ENCODE measurements at places on chromosomes 7 and 10.

DNA sequence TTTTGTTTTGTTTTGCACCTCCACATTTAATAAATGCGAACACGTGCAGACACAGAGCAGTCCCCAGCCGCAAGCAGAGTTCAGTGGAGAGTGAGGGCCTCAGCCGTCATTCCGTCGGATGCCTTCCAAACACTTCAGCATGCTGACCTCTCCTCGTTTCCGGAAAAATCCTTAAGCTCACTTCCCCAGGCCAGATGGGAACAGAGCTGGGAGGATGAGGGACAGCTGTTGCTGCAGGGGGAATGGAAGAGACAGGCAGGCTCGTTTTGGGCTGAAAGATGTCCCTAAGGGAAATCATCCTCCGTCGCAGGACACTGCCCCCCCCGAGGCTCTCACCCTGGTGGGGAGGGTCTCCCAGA, 17.2 kb upstream of the FGFR2 start:
- no peak for DNase-seq

DNA sequence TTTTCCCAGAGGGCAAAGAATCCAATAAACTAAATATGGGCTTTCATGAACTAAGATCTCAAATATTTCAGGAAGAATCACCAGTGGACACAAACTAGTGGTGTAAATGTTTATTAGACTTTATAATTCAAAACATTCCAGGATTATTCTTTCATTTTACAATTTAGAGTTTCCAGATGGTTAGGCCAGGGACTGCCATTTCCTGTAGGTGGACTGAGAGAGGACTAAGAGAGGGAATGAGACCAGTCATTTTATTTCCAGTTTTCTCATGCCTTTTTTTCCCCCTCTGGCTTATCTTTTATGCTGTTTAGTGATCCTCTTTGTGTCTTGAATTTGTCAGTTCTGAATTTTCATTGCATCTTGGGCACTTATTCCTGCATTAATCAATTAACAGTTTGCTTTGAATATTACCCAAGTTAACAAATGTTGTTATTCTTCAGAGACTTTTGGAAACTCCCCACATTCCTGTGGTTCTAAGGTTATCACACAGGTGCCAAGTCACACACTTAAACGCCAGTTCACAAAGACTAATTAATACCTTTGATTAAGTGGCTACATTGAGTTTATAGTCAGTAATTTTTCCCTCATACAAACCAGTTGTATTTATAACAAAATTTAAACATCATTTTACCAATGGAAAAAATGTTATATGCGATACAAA, 12.3 kb downstream of the CISD1 start:
- DNase-seq: no peak

- no peak for DNase-seq
Observed at GRCh38 chr7:47258798-47259197, 323.1 kb downstream of the TNS3 start.

DNA sequence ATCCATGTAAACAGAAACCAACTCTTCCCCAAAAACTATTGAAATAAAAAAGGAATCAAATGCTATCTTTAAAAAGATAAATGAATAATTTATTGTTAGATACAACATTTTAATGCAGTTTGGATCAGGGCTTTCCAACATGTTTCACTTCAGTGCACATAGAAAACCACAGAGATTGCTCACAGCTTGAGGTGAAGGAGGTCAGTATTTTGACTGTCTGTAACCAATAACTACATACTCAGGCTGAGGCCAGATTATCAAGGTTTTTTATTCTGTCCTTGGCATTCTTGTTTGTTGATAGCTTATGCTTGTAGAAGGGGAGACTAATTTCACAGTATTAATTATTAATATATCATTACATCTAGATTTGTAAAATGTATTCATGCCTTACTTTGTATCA, 195.5 kb downstream of the PRKG1 start:
- no peak for DNase-seq

DNA sequence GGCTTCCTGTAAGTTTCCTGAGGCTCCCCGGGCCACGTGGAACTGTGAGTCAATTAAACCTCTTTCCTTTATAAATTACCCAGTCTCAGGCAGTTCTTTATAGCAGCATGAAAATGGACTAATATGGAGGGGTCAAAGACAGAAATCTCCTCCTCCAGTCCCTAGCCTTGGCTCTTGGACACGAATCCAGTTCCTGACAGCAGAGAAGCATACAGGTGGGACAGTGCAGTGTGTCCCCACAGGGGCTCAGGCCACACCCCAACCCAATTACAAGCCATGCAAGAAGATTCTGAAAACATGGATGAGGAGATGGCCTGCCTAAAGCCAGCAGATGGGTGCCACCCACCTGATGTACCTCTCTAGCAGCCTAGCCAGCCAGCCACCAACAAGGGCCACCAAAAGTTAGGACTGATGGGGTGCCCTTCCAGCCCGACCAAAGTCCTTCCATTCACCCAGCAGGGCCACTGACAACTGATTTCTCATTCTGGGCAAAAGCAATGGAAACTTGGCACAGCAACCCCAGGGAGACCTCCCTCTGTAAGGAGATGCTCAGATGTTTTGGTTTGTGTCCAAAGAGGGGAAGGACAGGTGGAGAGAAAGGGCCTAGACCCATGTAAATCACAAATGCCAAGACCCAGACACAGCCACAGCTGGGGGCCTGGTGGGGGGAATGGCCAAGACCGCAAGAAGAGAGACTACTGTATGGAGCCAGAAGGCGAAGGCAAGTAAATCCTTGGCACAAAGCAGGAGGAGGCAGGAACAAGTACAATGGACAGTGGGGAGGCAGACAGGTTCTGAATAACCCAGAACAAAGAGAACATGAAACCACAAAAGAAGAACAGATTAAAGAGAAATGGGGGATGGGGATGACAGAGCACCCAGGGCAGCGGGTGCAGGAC, 13.6 kb downstream of the GPRIN2 start:
- DNase-seq: no peak

- no peak for DNase-seq
Observed at GRCh38 chr10:71582506-71583475, 136.8 kb downstream of the C10orf105 start.

- DNase-seq: no peak
Observed at GRCh38 chr7:97466999-97467740, 264.7 kb upstream of the TAC1 start.

DNA sequence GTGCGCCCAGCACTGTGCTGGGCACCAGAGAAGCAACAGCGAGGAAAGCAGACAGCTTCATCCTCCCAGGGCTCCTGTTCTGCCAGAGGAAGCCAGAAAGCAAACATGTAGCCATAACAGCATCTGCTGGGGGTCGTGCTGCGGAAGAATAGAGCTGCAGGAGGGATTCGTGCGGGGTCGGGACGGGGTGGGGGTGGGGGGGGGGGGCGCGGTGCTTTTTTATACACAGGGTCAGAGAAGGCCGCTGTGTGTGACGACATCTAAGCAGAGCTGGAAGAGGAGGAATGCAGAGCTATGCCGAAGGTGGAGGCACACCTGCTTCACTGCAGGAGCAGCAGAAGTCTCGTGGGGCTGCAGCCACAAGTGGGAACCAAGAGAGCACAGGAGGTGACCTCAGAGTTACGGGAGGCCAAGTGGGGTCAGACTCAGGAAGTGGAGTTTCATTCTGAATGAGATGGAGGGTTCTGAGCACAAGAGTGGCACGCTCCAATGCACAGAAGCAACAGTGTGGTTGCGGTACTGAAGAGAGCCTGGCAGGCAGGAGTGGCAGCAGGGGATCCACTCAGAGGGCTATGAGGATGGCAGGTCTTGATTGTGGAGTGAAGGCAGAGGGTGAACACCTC, 11.1 kb downstream of the PKD1L1 start:
- DNase-seq: peak; percentile 96

DNA sequence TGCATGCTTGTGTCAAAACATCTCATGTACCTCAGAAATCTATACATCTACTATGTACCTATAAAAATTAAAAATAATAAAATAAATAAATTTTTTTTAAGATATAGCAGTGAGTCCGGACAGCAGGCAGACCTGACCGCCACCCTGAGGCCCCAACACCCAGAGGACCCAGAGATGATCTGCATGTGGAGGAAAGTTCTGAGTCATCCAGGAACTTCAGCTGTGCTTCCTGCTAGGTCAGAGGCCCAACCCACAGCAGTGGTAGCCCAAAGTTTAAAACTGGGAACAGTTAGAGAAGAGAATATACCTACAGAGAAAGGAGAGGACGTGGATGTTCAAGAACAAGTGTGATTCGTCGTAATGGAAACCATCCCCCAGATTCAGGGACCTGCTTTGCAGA, 683.7 kb upstream of the NRP1 start:
- DNase-seq: no peak

GRCh38 chr10:5549462-5550249, 24.9 kb downstream of the CALML3 start:
- no peak for DNase-seq

GRCh38 chr10:43202657-43203447, 64.0 kb downstream of the RASGEF1A start:
- DNase-seq: no peak

DNA sequence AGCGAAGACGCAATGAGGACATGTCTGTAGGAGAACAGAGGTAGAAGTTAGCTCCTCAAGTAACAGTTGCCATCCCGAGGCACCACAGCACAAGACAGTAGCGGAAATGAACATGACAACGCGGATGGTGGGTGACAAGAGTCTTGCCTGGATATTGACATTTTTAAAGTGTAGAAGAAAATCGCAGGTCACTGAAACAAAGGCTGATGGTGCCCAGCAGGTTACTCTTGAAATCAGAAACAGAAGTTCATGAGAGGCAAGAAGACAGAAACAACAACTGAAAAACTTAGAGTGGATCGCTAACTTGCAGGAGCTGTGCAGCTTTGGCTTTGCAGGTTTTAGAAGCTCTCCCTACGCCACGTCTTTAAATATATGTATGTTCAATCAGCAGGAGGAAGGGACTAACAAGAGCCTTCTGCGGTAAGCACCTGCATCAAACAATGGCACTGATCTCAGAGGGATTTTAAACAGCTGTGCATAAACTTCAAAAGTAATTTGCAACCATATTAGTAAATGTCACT, 1.8 kb downstream of the PRKCQ start:
- no peak for DNase-seq

DNA sequence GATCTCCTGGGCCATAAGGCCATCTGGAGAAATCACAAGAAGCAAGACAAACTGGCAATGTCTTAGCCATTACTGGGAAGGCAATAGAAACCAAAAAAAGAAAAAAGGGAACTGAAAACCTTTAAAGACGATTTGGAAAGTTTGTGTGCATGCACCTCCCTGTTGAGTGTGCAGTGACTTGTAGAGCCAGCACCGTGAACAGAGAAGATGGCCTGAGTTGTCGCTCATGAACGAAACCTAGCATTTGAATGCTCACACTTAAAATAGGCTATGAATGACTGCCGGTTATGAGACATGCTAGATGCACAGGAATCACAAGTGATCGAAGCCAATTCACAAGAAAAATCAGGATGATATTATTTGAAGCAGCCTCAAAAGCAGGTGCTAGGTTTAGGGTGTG, 151.3 kb upstream of the ADO start:
- DNase-seq: peak; percentile 98

DNA sequence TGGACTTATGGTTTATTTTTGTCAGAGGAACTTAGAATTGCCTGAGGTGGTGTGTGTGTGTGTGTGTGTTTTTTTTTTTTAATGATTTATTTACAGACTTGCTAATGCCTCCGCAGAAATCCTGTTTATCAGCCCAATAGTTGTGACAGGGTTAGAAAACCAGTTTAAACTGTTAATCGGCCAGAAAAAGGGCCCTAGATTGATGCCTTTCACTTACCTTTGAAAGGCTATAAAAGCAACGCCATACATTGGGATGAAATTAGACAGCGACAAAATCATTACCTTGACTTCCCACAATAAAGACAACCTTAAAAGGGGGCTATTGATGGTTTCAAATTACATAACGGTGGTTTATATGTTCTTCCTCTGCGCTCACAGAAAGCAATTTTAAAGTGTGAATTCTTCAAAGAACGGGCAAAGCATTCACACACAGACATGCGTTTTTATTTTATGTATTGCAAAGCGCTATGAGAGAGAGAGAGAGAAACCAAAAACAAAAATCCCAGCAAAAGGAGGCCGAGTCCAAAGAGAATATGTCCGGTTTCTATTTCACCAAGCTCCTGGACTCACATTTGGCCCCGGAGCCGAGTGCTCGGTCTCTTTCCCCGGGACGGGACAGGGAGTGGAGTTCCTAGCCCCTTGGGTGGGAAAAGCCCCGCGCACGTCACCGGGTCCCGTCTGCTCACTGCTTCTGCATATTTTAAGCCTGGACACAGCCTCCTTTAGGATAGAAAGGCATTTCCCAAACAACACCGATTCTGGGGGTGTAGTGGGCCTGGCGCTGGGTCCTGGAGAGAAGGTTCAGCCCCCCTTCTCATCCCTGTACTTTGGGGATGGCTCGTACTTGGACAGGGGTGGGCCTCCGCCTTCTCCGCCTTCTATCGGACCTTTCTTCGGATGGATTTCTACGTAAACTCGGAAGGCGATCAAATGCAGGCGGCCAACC, 26.8 kb upstream of the VAX1 start:
- no peak for DNase-seq

- no peak for DNase-seq
Observed at GRCh38 chr10:3380406-3381050, 207.9 kb upstream of the PITRM1 start.

GRCh38 chr10:28471652-28472050, 61.3 kb upstream of the WAC start:
- DNase-seq: no peak

DNA sequence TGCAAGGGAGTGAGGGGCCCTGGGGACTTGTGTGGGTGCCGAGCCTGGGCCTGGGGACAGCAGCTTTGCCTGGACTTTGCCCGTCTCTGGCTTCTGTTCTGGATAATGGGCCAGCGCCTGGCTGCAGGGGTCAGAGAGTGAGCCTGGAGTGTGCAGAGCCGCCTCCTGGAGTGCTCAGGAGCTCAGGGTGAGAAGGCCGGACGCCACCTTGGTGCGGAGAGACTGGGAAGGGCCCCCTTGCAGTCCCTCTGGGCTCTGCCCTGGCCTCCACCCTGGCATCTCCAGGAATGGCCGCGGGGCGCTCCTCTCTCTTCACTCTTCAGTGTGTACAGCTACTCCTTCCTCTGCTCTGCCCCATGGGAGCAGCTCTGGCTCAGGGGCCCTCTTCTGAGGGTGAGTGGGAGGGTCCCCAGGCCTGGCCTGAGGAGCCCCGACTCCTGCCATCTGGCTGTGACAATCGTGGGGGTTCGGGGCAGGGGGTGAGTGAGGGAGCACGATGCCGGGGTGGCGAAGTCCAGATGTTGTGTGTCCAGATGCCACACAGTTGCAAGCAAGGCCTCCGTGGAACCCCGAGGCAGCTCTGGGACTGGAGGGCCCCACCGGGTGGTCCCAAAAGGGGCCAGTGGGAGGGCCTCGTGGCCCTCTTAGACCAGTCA, 187.1 kb downstream of the DNAJB6 start:
- no peak for DNase-seq

GRCh38 chr10:86411281-86411841, 44.8 kb upstream of the GRID1 start:
- peak; percentile 77 for DNase-seq

DNA sequence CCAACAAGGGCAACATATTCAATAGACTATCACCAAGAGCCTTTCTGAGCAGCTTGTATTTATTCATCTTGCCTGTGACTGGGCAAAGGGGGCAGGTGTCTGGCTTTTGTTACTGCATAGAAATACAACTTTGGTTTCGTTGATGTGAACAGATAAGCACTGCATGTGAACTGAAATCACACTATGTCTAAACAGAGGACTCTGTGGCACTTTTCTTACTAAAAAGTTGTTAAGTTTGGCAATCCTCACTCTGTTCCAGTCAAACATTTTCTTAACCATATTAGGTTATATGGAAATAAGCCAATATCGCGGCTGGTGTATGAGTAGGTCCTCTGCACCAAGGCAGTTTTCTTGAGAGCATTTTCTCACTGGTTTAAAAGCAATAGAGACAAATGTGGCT, 48.5 kb downstream of the CALD1 start:
- no peak for DNase-seq
